ENCODE measurements at places on chromosomes 12 and 14.

- DNase-seq = no peak
Observed at GRCh38 chr14:104827177-104828055, 26.5 kb downstream of the ZBTB42 start.

DNA sequence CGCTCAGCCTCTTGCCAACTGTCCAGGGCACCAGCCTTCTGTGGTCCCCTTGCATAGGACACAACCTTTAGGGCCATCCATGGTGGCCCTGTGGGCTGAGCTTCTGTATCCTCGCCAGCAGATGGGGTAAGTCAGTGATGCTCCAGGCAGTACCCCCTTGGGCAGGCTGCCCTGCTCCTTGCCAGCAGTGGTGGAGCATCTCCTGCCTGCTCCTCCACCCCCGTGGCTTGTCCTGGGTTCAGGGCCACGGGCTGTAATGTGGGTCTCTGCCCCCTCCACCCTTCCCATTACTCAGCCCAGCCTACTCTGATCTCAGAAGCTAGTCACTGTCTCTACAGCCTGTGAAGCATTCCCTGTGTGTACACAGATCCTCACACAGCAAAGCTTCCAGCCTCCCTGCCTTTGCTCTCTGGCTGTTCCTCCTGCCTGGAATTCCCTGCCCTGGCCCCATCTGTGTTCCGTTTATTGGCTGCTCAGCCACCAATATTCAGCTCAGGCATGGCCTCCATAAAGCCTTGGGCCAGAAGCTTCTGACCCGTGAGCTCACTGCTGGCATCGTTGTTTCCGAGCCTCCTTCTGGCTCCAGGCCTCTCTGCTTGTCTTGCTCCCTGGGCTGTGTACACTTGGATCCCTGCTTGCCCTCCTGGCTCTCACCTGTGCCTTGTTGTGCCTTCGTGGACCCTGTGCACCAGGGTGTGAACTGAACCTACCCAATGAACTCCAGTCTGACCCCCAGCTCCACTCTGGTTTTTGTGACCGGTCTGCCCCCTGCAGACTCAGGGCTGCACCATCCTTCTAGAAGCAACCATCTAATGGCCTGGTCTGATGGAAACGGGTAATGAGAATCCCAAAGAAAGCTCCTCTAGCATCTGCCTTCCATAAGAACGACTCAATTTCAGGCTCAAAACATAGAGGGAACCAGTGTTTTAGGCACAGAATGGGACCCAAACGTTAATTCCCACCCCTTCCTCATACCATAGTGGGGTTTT is 177.0 kb upstream of the PRMT8 start:
- peak; percentile 31 for DNase-seq

DNA sequence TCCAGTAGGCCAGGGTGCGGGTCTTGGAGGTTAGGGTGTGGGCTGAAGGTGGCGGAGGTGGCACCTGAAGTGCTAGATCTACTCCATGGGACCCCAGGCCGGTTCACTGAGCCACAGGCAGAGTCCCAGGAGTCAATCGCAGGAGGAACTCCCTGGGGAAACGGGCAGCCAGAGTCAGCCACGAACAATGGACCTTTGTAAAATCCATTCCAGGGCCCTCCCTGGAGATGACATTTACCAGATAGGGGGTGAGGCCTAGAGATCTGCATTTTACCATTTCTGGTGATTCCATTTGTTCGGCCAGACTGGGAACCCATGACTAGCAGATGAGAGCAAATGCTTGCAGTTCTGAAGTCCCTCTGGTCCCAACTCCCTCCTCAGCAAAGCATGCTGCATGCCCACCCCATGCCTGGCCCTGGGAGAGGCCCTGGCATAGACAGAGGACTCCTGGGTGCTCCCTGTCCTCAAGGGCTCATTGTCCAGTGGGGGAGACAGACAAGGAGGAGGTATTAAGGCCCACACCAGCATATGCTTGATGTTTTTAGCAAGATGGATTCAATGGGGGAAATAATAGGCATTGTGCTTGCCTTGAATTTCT is 115.5 kb downstream of the EML1 start:
- DNase-seq = no peak

DNA sequence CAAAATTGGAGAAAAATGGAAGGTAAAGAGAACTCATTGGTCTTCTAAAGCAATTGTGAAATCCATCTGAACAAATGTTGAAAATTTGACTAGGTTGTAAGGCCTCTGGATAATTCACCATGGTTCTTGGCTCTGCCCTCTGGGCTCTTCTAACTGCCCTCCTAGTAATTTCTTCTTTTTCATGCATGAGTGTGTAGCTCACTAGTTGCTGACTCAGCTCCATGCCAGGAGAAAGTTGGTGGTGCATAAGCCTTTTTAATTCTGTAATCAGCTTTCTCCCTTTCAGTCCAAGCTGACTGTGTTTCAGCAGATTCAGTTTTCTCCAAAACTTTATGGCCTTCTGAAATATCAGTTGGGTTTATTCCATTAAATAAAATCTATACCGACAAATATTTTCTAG is 877.8 kb upstream of the ATXN7L3B start:
- no peak for DNase-seq

- DNase-seq = no peak
Observed at GRCh38 chr12:47225356-47225755, 145.6 kb upstream of the AMIGO2 start.
